ENCODE measurements at places on chromosomes 12 and 14.

DNA sequence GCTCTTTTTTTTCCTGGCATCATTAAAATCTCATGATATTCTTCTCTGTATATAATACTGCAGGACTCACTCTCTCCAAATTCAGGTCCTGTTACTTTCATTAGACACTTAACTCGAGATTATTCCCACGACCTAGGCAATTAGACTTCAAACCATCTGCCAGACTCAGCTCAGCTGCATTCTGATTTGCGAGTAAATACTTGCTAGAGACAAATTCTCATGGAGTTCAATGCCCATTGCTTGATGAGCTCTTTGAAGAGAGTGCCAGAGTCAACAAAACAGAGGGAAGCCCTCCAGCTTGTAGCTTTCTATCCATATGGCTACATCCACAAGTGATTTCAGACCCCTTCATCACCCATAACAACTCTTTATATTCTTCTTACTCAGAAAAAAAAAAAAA, 88.3 kb downstream of the GTF2A1 start:
- no peak for DNase-seq

DNA sequence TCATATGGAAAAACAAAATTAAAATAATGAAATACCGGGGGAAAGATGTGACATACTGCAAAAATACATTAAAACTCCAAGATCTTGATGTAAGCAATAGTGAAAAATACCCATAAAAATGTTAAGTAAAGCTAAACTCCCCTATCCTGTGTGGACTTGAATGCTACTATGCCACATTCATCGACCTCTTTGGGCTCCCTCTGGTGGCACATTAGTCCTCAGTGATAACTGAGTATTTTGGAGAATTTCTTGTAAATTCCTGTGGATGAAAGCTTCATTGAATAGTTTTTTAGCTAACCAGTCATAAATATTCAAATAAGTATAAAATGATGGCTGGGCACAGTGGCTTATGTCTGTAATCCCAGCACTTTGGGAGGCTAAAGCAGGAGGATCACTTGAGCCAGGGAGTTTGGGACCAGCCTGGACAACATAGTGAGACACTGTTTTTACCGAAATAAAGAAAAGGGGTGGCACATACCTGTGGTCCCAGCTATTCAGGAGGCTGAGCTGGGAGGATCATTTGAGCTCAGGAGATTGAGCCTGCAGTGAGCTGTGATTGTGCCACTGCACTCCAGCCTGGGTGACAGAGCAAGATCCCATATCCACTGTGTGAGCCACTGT, 42.4 kb upstream of the SGPP1 start:
- peak; percentile 60 for DNase-seq

DNA sequence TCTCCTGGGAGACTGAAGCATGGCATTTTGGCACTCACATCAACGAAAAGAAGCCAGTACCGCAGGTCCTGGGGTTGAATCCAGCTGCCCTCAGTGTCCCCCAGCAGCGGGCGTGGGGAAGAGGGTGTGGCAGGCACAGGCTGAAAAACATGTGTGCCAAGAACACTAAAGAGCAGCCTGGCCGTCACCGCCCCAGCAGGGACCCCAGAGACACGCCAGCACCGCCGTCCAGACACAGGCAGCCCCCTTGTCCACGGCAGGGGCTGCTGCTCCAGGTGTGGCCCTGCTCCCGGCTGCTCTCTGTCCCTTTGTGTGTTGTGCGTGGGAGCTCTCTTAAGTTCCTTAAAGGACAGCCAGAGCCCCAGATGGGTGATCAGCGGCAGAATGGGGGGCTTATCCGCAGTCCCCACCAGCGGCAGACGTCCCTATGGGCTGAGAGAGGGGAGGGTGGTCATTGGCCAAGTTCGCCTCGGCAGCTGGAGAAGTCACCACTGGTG, 556 bp downstream of the PHETA1 start:
- peak; percentile 27 for DNase-seq

DNA sequence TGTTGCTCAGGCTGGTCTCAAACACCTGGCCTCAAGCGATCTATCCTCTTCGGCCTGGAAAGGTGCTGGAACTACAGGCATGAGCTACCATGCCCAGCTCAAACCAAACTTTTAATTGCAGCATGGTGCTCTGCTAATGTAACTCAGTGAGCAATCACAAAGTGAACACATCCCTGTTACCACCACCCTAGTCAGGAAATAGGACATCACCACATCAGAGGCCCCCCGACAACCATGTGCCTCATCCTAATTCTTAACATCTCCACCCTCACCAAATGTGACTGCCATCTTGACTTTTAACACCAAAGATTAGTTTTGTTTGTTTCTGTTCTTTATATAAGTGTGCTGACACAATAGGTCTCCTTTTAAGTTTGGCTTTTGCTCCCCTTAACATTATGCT, 22.8 kb upstream of the SDR39U1 start:
- no peak for DNase-seq

DNA sequence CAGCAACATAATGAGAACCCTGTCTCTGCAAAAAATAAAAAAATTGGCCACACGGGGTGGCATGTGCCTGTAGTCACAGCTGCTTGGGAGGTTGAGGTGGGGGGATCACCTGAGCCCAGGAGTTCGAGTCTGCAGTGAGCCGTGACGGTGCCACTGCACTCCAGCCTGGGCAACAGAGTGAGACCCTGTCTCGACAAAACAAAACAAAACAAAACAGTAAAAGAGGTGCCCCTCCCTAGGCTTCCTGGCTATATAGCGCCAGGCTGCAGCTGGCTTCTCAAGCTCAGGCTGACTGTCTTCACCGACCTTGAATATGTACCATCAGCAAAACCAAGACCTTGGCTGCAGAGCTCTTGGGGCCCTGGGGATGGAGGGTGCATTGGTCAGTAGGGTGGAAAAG, 29.4 kb downstream of the TSPAN9 start:
- DNase-seq = no peak

DNA sequence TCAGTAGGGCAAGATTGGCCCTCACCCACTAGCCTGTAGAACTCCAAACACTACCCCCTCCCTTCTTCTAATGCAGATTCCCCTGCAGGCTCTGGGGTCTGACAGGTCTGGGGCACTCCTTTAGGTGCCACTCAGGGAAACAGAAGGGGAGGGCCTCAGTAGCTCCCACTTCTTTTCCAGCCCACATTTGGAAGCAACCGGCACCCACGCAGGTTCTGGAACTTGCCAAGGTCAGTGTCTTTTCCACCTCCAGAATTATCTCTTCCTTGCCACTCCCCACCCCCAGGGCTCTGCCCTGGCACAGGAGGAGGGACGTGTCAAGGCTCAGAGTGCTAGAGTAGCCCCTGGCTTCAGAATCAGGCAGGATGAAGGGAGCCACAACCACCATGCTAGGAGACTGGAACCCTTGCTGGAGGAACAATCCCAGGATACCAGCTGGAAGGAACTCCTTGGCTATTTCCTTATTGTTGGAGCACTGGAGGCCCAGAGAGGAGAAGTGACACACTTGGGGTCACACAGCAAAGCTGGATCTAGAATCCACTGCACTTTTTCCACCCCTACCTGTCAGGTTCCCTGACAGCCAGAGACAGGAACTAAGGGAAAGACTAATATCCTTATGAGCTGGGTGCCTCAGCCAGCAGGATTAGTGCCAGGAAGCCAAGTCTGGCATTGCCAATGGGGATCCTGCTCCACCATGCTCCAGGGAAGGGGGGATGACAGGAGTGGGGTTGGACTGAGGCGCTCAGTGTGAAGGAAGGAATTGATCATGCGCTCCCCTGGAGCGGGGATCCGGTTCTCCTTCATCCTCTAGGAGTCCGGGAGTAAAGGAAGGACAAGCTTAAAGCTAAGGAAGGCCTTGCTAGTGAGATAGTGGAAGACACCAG, 1.8 kb upstream of the FIGNL2 start:
- DNase-seq = no peak

GRCh38 chr12:12008931-12009611, 61.7 kb upstream of the BCL2L14 start:
- peak; percentile 72 for DNase-seq
